ENCODE measurements at places on chromosomes 2 and 18. TPM values are rescaled to one million over a fixed set of nuclear protein-coding genes. Genes with fewer than 3 reads are reported as not detected.

GRCh38 chr2:205708231-205708631 is 25.9 kb downstream of the NRP2 start:
- no peak for DNase-seq

The ALK gene
- total RNA-seq = 0.14 TPM

The UGT1A10 gene
- not detected for total RNA-seq

- DNase-seq = no peak
Measured at GRCh38 chr2:172208791-172209325, 106.2 kb upstream of the DLX2 start.

The SCN2A gene
- total RNA-seq = 0.08 TPM
